ENCODE measurements at places on chromosomes 12 and 14.

DNA sequence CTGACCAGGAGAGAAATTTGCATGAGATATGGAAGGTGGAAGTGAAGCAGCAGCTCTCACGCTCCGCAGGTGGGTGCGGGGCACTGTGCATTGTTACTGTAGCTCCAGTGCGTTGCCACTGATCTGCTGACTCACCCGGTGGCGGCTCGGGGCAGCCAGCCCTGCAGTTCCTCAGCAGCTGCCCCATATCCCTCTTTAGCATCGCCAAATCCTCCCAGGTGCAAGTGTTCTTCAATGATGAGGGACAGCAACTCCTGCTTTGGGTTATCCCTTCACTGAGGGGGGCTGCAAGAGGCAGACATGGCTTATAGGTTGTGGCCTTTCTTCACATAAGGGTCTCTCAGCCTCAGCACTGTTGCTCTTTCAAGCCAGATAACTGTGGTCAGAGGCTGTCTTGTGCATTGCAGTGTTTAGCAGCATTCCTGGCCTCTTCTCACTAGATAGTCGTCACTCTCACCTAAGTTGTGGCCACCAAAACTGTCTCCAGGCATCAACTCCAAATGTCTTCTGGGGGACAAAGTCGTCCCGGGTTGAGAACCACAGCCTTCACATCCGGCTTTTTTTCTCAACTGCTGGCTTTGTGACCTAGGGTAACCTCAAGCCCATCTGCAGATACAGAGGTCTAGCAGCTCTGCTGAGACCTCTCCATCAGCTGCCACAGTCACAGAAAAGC lies 180.8 kb downstream of the EFCAB11 start:
- no peak for DNase-seq

GRCh38 chr12:110073049-110073831 lies 24.9 kb upstream of the C12orf76 start:
- no peak for DNase-seq

GRCh38 chr14:75811136-75811829 lies 150.2 kb downstream of the TTLL5 start:
- no peak for DNase-seq

DNA sequence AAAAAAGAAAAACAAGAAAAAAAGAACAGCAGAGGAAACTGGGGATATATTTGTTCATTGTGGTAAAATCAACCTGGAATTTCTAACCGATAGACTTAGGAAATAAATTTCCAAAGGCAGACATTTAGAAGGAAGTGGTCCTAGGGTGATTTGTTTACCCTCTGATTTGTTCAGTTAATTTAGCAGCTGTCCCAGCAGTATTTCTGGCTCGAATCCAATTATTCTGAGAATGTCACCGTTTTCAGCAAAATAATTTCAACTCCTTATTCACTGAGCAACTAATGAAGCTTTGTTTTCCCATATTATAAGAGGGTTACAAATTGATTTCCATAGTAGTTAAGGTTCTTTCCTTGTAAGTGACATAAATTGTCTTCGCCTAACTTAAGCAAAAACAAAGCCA lies 285.2 kb upstream of the SYT10 start:
- no peak for DNase-seq

GRCh38 chr14:100294213-100294962 lies 11.9 kb downstream of the SLC25A29 start:
- DNase-seq: no peak

GRCh38 chr12:133203344-133204263 lies 22.3 kb downstream of the ZNF268 start:
- DNase-seq: no peak

DNA sequence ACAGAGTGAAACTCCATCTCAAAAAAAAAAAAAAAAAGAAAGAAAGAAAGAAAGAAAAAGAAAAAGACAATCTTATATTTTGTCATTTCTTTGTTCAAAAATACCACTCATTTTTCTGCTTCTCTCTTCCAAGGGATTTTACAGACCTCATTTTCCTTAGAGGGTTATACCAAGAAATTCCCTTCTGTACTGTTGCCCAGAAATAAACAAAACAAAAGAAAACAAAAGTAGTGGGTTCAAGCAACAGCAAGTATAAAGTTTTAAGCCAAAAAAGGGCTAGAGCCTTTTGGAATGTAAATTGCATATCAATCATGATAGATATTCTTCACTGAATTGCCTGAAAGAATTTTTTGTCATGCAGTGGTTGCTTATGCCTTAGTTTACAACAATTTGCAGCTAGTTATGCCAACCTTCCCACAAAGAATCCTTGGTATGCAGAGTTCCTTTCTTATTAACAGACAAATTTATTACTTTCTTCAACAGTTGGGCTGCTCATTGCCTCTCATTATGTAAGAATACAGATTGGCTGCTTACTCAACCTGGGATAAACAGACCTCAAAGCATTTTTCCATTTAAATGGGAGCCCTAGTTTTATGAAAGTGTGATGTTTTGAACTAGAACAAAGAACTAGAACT lies 129.1 kb upstream of the PPFIA2 start:
- peak; percentile 4 for DNase-seq

DNA sequence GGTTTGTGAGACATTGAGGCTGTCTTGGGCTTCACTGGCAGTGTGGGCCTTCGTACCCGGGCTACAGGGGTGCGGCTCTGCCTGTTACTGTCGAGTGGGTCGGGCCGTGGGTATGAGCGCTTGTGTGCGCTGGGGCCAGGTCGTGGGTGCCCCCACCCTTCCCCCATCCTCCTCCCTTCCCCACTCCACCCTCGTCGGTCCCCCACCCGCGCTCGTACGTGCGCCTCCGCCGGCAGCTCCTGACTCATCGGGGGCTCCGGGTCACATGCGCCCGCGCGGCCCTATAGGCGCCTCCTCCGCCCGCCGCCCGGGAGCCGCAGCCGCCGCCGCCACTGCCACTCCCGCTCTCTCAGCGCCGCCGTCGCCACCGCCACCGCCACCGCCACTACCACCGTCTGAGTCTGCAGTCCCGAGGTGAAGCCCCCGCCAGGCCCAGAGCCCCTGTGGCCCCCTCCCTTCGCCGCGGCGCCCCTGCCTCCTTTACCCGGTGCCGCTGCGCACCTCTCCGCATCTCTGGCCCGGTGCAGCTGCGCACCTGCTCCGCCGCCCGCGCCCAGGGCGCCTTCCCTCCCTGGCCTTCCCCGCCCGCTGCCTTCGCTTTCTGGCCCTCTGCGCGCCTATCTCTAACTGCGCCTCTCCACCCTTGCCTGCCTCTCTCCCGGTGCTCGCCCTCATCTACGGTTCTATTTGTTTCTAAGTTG lies at the start of gene ENO2:
ENO2 (plus strand) TSS at position 335 of the 701 bp plus-strand sequence. CDS start 1,253 bp downstream, outside the sequence.
- peak; percentile 25 for DNase-seq

GRCh38 chr14:74302152-74302628 lies 544 bp downstream of the ABCD4 start:
- DNase-seq: no peak

DNA sequence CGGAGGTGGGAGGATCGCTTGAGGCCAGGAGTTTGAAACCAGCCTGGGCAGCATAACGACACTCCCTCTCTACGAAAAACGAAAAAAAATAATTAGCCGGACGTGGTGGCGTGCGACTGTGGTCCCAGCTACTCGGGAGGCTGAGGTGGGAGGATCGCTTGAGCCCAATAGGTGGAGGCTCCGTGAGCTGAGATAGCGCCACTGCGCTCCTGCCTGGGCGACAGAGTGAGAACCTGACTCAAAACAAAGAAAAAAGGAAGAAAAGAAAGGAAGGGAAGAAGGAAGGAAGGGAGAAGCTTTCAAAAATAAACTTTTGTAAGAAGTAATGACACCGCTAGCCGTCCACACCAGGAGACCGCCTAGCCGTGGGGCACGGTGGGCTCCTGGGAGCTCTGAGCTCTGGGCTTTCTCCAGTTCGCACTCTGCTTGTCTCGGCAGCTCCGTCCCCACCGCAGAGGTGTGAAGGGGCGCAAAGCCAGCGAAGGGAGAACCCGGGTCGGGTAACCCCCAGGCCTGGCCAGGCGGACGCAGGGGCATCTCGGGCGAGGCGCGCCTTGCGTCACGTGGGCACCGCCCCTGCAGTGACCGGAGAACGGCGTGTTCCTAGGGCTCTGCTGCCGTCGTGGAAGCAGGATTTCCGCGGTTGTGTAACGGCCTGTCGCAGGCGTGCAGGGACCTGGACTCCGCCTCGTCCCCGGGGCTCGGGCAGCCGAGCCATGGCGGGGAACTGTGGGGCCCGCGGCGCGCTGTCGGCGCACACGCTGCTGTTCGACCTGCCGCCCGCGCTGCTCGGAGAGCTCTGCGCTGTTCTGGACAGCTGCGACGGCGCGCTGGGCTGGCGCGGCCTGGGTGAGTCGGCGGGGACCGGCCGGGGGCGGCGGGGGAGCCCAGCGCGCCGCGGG lies at the start of gene IRAK3:
IRAK3 (plus strand) TSS at position 631 of the 902 bp plus-strand sequence; CDS start at position 717, 86 bp downstream.
- no peak for DNase-seq

DNA sequence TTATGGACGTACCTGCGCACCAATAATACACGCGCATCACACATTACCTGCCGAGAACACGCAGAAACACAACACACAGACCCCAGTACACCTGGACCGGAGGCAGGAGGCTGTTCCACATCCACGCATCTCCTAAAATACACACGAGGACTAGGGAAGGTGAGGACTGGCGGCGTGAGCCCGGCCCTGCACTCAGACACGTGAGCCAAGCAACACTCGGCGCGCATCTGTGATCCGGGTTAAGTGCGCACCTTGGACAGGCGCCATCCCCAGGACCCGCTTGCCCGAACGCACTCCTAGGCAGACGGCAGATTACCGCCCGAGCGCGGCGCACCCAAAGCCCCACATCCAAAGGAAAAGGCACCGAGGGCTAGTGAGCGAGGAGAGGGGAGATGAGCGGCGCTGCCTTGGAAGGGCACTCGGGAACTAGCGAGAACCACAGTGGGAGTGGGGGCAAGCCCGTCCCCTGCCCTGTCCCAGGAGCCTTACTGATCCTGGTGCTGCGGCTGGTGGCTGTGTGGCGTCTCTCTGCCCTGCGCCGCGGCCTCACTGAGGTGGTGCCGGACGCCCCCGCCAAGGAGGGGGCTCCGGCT lies 417 bp downstream of the GLS2 start:
- no peak for DNase-seq

GRCh38 chr12:27733052-27733656 lies 22.5 kb downstream of the MRPS35 start:
- peak; percentile 68 for DNase-seq

- no peak for DNase-seq
Measured at GRCh38 chr12:41514907-41515306, 326.8 kb downstream of the PDZRN4 start.

DNA sequence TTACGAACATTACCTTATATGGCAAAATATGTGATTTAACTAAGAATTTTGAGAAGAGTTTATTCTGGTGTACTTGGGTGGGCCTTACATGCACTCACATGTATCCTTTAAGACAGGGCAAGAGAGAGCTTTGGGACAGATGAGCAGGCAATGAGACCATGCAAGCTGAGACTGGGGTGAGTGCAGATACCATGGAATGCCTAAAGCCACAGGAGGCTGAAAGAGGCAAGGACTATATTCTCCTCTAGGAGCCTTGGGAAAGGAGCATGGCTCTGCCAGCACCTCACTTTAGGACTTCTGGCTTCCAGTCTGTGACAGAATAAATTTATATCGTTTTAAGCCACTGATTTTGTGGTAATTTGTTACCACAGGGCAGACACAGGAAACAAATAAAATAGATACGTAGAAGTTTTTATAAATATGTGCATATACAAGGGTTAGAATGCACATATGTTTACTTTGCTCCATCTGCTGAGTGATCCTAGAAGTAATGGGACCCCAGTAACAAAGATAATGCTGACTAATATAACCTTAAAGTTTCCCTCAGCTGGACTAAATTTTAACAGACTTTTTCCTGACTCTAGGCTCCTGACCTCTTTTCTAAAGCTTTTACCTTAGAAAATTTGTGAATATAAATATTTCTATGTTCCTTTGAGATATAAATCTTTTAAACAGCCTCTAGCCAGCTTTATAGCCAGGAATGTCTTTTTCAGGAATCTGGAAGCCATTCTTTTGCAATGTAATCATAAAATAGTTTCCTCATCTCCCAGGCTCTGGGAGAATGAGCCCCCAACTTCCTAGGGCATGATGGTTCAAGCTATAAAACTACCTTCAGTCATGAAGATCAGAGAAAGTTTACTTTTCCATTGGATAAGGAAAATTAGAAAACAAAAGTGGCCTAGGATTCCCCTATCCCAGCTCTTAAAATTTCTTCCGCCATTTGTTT lies 216.8 kb downstream of the PPFIA2 start:
- DNase-seq: no peak

- DNase-seq: no peak
Measured at GRCh38 chr14:23021434-23021833, 11.5 kb upstream of the C14orf93 start.

DNA sequence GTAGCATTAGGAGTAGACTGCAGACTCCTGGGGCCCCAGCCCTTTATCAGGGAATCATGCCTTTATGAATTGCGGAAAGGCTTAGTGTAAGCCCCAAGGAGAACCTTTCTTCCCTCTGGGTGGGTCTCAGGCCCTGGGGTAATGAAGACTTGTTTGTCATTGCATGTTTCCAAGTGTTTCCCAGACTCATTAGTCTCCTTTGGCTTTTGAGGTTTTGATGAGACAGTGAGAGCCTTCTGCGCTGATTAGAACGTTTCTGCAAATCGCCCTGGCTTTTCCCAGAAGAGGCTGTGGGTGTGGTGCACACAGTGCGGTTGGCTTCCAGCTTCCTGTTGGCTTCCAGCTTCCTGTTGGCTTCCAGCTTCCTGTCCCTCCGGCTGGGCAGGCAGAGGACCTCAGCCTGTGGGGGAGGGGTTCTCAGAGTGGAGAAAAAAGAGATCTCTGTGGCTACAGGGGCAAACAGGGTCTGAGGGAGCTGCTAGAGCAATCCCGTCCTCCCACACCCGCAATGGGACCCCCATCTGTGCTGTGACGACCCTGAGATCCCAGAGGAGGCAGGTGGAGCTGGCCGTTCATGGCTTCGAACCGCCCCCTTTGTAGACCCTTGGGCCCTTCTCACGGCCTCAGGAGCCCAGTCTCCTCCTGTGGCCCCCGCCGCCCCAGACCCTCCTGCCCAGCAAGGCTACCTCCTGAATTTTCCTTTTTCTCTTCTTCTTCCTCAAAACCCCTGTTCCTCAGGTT lies 42.1 kb downstream of the GPR68 start:
- no peak for DNase-seq

- DNase-seq: no peak
Measured at GRCh38 chr14:101733211-101733610, 28.3 kb upstream of the PPP2R5C start.

- DNase-seq: no peak
Measured at GRCh38 chr12:4908684-4909409, 858 bp upstream of the KCNA1 start.

GRCh38 chr12:110339184-110339952 lies 58.3 kb downstream of the ATP2A2 start:
- no peak for DNase-seq

GRCh38 chr14:44778604-44779003 lies 183.1 kb downstream of the KLHL28 start:
- DNase-seq: no peak

- DNase-seq: no peak
Measured at GRCh38 chr12:82207556-82207955, 150.6 kb downstream of the CCDC59 start.
